Vagina (tissue), 2 donors: ENCODE measurements at places on chromosomes 4 and X.

DNA sequence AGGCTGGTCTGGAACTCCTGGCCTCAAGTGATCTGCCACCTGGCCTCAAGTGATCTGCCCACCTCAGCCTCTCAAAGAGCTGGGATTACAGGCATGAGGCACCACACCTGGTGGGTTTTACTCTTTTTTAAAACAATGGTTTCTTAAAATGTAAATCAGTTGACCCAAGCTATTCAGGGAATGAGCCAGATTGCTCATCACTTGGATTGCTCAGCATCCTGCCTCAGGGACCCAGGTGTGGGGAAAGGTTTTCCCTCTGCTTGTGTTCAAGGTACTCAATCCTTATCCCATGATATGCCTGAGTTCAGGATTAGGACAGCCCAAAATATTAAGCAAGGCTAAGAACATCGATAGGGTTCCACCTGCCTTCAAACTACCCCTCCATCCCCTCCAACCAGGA, 67.4 kb downstream of the CHRNA9 start:
- DNase-seq = no peak

GRCh38 chr4:153763404-153763803, 3.6 kb upstream of the RNF175 start:
- DNase-seq = no peak

DNA sequence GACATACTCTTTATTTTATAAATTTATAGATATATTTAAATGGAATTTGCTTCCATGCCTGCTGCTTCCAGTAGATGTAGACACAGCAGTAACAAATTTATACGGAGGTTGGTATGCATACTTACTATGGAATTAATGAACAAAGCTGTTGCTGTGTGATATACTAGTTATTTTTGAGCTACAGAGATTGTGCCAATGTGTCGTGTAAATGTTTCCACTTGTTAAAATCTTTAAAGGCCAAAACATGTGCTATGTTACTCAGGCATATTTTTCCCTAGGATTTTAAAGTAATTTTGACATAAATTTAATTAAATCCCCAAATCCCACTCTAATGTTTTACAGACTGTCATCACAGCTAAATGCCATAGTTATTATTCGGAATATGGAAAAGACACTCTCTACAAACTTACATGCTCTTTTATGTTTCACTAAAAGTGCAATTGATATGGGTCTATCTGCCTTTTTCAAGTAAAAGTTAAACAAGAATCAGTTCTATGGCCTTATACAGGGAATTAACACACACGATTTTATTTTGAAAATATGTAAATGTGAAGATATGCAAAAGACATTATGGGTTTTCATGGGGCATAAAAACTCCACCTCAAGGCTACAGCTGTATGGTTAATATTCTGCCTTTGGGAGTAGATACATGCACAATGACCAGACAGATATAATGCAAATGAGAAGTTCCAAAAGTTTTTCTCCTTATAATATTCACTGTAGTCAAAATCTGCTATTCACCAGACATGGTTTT, 256.8 kb downstream of the FSTL5 start:
- no peak for DNase-seq

GRCh38 chr4:6694177-6694901, 661 bp downstream of the S100P start:
- no peak for DNase-seq

DNA sequence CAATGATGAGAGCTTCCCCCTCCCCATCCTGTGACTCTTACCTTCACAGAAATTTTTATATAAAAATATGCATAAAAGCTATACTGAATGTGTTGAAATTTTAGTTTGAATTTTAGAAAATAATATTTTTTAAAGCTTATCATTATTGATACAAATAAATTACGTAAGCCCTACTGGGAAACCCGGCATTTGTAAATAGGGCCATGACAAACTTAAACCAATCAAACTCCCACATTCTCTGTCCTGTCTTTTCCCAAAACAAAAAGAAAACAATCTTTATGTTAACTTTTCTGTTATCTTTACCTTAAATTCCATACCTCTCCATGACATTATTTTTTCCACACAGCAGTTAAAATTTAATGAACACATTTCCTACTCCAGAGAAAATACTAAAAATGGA, 2.6 kb downstream of the CNOT6L start:
- DNase-seq = no peak

GRCh38 chr4:142475663-142476062, 370.4 kb downstream of the INPP4B start:
- DNase-seq = no peak

GRCh38 chr4:126451237-126451873, 1136.6 kb downstream of the FAT4 start:
- DNase-seq = no peak

- no peak for DNase-seq
These were observed 297.7 kb upstream of the HAND2 start for GRCh38 chr4:173827707-173828106.

DNA sequence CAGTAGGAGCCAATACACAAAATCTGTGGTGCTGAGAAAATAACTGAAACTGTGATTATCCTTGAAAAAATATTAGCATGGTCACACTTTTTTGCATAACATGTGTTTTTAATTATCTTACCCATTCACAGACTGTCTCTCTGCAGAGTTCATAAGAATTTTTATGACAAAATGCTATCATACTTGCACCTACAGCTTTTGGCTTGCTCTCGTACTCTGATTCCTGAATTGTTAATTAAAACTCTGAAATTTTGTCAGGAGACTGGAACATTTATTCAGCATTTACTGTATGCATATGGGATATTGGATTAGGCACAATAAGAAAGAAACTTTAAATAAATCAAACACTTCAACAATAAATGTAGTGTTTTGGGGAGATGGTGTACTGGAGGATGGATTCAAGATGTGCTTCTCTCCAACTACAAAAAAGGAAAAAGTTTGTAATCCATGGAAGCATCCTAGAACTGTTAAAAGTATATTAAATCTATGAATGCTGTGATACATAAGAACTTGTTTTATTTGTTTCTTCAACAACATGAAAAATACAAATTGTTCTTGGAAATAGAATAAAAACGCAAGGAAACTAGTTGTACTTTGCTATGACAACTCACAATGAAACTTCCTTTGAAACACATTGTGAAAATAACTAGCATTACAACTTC, 260.5 kb downstream of the SPATA18 start:
- DNase-seq = no peak

GRCh38 chrX:34325460-34325859, 193.3 kb upstream of the FAM47A start:
- no peak for DNase-seq

DNA sequence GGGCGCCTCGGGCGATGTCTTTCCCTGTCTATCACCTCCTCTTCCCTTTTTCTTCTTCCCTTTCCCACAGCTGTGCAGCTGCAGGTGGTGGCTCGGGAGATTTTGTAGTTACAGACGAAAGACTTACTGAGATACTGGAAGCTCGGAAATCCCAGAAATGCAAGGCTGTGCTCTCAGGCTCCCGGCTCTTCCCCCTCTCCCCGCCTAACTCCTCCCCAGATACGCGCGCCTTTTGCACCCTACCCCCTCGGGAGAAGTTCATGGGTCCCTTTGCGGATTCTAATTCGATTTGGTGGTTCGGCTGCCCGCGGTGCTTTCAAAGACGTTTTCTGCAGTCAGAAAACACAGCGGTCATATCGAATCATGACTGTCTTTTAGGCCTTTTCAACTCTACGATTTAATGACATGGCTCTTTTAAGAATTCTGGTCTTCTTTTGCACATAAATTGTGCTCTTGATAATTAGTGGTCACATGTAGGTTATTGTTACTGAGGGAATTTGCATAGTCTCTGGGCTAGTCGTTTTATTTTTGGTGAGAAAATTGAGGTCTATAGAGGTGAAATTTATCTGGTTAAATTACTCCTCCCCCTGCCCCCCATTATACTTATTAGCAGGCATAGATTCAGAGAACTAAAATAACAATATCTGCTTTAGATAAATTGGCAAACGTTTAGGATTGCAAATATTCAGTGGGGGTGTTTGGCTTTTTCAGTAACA, 1.6 kb downstream of the SEPTIN11 start:
- DNase-seq = no peak

- no peak for DNase-seq
These were observed 7.6 kb downstream of the FAT4 start for GRCh38 chr4:125322366-125322730.

DNA sequence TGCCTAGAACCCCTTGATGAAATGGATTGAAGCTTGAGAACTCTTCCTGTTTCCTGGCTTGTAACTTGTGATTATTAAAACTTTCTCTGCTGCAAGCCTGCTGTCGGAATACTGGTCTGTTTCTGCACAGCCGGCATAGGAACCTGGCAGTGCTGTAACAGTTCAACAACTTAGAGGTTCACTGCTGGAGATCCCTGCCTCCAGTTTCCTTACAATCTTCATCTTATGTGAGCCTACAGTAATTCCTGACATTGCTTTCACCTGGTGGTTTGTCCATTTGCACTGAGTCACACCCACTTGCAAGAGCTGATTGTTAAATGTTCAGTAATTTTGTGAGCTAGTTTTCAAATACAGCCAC, 1.3 kb upstream of the SEPSECS start:
- DNase-seq = no peak

DNA sequence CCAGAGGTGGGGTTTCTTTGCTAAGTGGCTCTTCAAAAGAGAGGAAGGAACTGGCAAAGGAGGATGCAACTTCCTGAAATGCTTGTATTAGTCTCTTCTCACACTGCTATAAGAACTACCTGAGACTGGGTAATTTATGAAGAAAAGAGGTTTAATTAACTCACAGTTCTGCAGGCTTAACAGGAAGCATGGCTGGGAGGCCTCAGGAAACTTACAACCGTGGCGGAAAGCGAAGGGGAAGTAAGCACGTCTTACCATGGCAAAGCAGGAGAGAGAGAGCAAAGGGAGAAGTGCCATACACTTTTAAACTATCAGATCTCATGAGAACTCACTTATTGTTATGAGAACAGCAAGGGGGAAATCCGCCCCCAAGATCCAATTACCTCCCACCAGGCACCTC, 505.7 kb downstream of the ZNF674 start:
- DNase-seq = no peak

DNA sequence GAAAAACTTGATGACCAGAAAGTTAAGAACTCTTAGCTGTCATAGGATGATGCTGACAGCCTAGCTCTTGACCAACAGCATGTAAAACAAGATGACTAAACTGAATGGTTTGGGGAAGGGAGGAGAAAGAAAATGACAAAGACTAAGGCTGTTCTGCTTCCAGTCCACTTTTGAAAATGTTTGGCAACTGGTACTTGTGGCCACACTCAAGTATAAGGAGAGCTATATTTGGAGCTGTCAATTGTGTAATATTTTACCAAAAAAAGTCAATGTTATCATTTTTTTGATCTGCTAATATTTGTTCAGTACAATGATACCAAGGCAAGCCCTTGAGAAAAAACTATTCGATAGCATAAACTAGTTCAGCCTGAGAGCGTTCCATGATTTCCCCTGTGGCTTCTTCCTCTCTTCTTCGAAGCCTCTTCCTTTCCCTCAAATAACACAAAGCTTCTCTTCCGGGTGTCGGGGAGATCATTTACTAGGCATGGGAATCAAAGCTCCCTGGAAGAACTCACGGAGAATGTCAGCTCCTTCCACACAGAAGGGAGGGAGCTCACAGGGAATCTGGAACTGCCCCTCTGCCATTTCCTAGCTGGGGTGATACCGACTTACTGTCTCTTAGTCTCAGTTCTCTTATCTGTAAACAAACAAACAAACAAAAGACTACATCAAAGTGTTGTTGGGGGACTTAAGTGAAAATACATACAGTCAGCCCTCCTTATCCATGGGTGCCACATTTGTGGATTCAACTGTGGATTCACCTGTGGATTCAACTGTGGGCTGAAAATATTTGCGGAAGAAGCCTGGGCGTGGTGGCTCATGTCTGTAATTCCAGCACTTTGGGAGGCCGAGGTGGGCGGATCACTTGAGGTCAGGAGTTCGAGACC, 82.6 kb downstream of the SCD5 start:
- DNase-seq = no peak

DNA sequence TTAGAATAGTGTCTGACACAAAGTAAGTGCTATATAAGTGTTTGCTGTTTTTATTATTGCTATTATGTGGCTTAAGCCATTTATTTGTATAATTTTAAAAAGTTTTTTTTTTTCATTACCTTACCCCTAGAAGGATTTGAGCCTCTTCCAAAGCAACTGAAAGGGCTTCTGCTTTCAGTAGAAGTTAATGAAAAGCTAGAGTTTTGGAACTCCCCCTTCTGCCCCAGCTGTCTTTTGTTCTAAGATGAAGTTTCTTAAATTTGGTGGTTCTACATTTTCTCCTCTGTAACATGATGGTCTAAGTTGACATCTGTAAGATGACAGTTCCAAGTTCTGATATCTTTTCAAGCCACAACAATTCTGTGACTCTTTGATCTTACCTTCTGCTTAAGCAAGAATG, 30.3 kb downstream of the FHIP1A start:
- DNase-seq = no peak

- no peak for DNase-seq
These were observed 343.7 kb upstream of the TRAM1L1 start for GRCh38 chr4:117429061-117429460.

DNA sequence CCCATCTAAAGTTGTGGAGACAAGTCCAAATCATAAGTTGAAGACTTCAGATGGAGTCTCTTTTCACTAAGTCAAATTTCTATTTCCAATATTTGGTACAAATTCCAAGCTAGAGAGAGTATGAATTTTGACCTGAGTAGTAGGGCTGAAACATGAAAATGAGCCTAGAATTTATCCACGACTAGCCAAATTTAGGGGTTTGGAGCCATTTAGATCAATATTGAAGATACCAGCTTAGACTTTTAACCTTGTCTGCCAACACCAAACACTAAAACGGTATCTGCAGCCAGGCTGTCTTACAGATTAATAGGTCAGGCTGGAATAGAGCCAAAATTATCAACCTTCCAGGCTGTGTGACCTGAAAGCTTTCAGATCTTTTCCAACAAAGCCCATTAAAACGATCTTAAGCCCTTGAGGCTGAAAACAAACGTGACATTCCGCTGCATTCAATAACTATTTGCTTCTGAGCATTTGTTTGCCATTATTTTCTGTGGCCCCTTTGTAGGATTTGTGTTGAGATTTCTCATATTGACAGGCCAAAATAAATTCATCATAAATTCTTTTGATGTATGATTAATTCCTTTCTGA, 268.7 kb upstream of the DKK2 start:
- DNase-seq = no peak

GRCh38 chr4:174408841-174409552, 113.3 kb downstream of the HPGD start:
- no peak for DNase-seq

GRCh38 chr4:169070071-169070894, 60.2 kb upstream of the CBR4 start:
- no peak for DNase-seq

- DNase-seq = no peak
These were observed 746 bp downstream of the TCEAL7 start for GRCh38 chrX:103330681-103331288.

- DNase-seq = no peak
These were observed 908 bp downstream of the PCDH10 start for GRCh38 chr4:133149932-133150471.

DNA sequence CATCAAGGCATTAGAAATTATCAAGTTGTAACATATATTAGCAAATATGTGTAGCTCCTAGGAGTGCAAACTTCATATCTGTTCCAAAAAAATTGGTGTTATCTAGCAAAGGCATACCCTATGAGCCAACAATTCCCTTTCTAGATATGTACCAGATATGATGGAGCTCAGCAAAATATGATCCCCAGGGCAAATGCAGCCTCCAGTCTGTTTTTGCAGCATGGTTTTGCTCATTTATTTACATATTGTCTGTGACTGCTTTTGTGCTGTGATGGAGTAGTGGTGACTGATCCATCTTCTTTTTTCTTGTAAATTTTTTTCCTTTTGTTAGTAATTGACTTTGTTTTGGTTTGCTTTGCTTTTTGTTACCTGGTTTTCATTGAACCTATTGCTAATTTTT, 41.0 kb downstream of the CEP135 start:
- DNase-seq = no peak

GRCh38 chr4:189835505-189835904, 105.2 kb upstream of the FRG1 start:
- no peak for DNase-seq
